NCI-H446 (cell line): ENCODE measurements at places on chromosomes 3 and 15.
A peak's percentile ranks its signal among the peaks of the same experiment; 100 is the strongest.

DNA sequence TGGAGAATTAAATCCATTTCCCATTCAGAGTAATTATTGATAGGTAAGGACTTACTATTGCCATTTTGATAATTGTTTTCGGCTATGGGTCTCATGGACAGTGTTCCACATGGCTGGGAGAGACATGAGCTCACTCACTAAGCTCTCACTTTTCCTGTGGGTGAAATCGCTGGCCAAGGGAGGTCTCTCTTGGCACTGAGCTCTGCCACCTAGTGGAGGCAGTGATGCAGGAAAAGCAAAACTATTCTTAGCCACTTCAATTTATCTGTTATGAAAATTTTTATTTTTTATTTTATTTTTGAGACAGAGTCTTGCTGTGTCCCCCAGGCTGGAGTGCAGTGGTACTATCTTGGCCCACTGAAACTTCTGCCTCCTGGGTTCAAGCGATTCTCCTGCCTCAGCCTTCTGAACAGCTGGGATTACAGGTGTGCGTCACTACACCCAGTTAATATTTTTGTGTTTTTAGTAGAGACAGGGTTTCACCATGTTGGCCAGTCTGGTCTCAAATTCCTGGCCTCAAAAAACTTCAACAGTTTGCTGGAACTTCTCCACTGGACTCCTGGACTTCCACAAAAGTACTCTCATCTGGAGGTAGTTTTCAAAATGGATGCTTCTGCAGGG, 4.7 kb upstream of the RNF13 start:
- peak; percentile 85 for DNase-seq

DNA sequence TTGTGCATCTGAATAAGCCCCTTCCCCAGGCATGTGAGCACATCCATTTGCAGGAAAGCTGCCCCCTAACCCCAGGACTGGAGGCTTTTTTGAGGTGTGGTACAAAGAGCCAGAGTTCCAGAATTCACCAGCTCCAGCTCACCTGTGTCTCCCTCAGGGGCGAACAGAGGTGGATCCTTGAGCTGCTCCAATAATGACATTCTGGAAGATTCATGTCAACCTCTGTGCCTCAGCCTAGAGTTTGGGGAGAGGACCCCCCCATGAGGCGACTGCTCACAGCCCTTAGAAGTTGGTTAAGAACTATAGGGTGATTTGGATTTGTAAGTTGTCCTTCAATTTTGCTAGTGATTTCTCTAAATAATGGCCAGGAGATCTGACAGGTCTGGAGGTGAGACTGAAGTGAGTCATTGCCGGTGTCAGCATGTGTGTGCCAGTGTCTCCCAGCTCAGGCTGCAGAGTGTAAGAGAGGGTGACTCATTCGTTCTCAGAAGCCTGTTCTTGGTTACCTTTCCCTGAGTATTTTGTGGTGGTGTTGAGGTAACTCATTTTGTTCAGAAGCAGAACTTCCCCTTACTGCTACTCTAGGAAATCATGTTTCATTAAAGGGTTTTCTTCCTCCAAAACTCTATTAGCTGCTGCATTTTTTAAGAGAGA, 136.9 kb upstream of the TOPAZ1 start:
- no peak for DNase-seq

DNA sequence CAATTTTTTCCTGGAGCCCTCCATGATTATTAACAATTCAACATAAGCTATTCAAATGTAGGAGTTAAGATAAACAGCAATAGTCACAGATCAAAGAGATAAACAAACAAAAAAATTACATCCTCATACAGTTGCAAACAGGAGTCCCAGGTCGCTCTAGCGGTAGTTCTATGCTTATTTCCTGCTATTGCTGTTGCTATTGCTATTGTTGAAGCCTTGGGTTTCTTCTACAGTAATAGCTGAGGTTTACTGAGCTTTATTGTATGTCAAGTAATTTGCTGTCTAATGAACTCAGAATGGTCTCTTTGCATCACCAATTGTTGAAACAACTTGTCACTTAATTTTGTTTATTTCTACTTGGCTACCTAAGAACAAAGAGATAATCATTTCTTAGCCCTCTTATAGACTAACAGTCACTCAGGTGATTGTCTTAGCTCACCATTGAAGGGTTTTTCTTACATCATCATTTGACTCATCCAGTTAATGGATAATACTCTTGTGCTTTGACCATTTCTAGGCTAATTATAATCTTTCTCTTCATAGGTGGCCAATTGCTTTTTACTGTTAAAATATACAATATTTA, 654.6 kb downstream of the MECOM start:
- no peak for DNase-seq

- no peak for DNase-seq
Measured at GRCh38 chr3:102577082-102577789, 142.4 kb downstream of the ZPLD1 start.

GRCh38 chr3:123816673-123817207, 67.4 kb downstream of the MYLK start:
- DNase-seq = peak; percentile 31

DNA sequence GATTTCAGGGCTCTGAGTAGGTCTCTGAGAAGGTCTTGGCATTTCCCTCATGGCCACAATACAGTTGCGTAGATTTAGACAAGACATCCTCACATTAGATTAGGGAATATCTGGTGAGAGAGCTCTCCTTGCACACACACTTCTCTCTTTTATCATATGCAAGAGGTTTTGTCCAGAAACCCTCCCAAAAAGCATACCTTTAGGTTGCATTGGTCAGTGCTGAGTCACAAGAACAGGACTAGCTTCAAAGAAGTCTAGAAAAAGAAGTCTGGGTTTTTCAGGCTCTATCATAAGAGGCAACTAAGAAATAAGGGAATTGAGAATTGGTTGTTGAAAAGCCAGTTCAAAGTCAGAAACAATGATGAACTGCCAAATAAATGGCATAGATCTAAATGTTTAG, 40.1 kb upstream of the MITF start:
- DNase-seq = no peak

- DNase-seq = no peak
Measured at GRCh38 chr15:58444056-58444455, 12.3 kb downstream of the LIPC start.
